Sciatic nerve (tissue), 2 donors: ENCODE measurements at places on chromosomes 11 and 22.
A peak's percentile ranks its signal among the peaks of the same experiment; 100 is the strongest.

DNA sequence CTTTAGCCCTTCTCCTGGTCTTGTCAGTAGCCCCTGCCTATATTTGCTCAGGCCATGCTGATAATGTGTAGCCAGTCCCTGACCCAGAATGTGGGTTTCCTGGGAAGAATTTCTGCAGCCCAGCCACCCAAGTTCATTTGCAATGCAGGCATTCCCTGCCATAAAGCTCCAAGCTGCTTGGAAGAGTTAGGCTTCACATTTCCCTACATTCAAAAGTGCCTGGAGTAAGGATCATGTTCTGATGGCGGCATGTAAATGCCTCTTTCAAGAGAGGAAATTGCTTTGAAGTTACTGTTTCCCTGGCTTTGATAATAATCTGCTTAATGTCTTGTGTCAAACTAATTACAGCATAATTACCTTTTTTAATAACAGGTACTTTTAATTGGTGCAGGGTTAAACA is 266.1 kb downstream of the MIAT start:
- DNase-seq: no peak

DNA sequence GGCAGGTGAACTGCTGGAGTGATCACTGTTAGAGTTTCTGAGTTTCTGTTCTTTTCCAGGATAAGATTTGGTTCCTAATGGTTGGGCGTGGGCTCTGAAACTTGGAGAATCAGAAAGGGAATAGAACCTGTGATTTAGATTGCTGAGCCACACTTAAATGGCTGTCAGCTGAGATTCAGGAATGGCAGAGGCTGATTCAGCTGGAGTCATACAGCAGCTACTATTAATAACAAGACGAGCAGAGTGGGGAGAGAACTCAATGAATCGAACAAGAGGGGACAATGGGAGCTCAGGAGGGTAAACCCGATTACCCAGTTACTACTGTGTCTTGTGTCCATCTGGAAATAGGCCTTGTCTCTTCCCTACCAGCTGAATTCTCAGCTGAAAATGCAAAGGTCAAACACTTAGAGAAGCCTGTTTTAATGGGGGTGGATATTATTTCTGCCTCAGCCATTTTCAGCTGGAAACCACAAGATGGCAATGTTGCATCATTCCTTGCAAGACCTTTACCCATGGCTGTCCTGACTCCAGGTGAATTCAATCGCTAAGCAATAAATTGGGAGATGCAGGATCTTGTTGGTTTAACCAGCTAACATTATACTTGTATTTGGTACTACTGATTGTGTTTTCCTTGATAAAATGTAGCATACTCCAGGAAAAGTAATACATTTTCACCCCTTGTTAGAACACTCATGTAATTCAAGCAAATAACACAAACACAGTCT is 104.5 kb upstream of the RAG2 start:
- no peak for DNase-seq

GRCh38 chr11:67522338-67522737 is 908 bp downstream of the CABP2 start:
- no peak for DNase-seq

DNA sequence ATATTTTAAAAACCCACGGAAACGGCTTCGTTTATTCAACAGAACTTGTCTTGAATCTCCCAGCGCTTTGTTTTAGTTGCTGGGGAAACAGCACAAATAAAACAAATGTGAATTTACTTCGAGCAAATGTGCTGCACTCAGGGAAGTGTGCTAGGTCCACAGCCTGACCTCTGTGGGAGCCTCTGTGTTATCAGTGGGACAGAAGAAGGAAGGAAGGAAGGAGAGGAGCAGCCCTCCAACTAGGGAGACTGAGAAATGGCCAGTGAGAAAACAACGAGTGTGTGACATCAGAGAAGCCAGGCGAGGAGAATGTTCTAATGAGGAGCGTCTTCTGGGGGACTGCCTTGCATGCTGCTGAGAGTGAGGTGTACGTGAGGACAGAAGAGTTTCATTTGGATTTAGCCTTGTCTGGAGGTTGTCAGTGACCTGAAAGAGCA is 42.7 kb downstream of the PPP6R3 start:
- DNase-seq: no peak

- no peak for DNase-seq
Measured at GRCh38 chr22:40791241-40791640, 27.9 kb downstream of the SLC25A17 start.

DNA sequence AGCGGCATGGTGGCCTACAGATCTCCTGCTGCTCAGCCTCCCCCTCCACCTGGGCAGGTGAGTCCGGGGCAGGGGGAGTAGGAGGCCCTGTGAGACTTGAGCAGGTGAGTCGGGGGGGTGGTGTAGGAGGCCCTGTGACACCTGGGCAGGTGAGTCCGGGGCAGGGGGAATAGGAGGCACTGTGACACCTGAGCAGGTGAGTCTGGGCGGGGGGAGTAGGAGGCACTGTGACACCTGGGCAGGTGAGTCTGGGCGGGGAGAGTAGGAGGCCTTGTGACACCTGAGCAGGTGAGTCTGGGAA is 299.3 kb downstream of the BRD1 start:
- no peak for DNase-seq

- no peak for DNase-seq
Measured at GRCh38 chr11:36775130-36775529, 177.1 kb upstream of the RAG2 start.

DNA sequence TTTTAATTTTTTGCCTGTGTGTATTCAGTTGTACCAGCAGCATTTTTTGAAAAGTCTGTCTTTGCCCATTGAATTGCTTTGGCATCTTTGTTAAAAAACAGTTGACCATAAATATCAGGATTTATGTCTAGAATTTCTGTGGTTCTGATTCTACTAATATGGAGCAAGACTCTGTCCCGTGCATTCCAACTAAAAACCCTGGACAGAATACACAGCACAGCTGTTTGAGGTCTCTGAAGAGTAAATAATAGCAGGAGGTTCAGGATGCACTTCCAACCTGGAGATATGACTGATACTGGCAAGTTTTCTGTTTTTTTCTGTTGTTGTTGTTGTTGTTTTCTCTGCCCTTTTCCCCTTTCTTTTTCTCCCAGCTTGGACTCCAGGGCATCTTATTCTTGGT is 141.9 kb downstream of the TMEM135 start:
- DNase-seq: no peak

- peak; percentile 82 for DNase-seq
Measured at GRCh38 chr22:28442264-28442710, 237.4 kb downstream of the TTC28 start.

DNA sequence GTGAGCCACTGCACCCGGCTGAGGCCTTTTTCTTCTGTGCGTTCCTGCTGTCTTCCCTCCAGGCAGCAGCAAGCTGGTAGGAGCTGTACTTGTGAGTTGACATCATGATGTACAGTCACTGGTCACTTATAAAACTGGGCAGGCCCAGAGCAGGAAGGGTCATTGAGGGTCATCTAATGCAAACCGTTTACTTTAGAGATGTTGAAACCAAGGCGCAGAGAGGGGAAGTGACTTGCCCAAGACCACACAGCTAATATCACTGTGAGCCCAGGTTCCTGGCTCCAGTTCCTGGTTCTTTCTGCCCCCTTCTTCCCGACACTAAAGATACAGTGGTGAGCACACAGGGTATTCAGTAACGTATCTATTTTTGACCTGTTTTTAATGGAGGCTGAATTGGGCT is 27.3 kb downstream of the PTPRJ start:
- DNase-seq: no peak

DNA sequence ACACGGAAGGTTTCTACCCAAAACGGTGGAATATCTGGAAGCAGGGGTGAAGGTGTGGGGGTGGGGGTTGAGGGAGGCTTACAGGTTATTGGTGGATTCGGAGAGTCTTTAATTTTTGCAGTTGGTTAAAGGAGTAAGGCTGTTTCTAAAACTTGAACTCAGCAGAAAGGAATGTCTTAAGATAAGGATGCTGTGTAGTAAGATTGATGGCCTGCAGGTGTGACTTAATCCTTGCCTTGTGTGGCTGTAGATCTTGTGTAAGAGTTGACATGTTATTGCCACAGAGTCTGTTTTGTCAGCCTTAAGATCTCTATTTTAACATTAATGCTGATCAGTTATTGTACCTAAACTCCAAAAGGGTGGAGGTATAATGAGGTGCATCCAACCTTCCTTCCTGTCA is 16.4 kb upstream of the OR6M1 start:
- no peak for DNase-seq

- no peak for DNase-seq
Measured at GRCh38 chr11:103494491-103494890, 385.3 kb downstream of the DYNC2H1 start.

GRCh38 chr11:86775361-86775760 is 25.0 kb upstream of the PRSS23 start:
- DNase-seq: no peak

DNA sequence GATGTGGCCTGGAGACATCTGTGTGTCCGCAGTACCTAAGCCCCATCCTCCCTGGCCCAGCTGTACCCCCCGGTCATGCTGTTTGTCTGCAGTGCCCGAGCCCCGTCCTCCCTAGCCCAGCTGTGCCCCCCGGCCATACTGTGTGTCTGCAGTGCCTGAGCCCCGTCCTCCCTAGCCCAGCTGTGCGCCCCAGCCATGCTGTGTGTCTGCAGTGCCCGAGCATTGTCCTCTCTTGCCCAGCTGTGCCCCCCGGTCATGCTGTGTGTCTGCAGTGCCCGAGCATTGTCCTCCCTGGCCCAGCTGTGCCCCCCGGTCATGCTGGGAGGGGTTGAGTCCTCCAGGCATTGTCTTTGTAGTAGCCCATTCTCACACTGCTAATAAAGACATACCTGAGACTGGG is 7.6 kb upstream of the ARSA start:
- DNase-seq: no peak

GRCh38 chr22:43826142-43827002 is 14.3 kb upstream of the EFCAB6 start:
- DNase-seq: peak; percentile 52

DNA sequence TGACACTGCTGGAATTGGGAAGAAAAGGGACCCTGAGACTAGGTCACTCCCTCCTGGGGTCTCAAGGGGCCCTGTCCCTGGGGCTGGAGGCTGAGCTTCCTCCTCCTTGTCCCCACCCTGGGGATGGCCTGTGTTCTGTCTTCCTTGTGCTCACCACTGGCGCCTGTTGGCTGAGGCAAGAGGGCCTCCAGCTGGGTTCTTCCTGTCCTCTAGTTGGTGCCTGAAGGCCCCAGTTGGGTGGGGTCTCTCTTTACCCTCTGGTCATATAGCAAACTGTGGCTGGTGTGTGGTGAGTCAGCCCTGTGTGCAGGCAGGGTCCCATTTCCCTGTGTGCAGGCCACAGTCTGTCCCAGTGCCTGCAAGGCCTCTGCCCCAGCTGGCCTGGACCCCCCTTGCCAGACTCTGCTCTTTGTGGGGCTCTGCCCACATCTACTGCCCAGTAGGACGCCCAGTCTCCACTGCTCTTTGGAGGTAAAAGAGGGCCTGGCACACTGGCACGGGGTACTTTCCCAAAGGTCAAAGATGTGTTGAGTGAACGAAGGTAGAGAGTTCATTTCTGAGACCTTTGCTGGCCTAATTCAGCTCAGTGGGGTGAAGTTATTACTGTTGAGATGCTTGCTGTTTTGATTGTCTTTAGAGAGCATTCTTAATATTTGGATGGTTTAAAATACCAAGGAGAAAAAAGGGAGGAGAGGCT is 55.1 kb upstream of the CLDN5 start:
- no peak for DNase-seq

- no peak for DNase-seq
Measured at GRCh38 chr11:106133529-106133928, 56.1 kb downstream of the AASDHPPT start.

DNA sequence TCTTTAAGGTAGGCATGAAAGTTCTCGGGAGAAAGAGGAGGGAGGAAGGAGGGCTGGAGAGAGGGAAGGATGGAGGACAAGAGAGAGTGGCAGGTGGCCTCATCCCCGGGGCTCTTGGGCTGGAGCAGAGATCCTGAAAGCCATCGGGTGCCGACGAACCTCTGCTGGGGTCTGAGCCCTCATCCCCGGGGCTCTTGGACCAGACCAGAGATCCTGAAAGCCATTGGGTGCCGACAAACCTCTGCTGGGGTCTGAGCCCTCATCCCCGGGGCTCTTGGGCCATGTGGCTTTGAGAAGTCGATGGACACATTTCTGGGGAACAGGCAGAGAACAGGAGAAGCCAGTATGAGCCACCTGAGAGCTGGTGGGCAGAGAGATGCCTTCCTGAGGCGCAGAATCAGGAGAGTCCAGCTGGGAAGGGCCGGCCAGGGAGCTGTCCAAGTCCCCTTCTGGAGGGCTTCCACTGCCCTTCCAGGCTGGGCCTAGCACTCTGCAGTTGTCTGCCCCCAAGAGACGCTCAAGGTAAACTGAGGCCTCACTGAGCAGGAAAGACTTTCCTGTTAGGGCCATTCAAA is 1398.1 kb downstream of the BRD1 start:
- DNase-seq: no peak

- DNase-seq: peak; percentile 65
Measured at GRCh38 chr11:67266449-67267187, at the start of gene GRK2. GRK2 (plus strand) TSS chr11:67266473; CDS start chr11:67266700, 227 bp downstream.

- DNase-seq: peak; percentile 45
Measured at GRCh38 chr11:2276280-2277007, 6.1 kb upstream of the ASCL2 start.

DNA sequence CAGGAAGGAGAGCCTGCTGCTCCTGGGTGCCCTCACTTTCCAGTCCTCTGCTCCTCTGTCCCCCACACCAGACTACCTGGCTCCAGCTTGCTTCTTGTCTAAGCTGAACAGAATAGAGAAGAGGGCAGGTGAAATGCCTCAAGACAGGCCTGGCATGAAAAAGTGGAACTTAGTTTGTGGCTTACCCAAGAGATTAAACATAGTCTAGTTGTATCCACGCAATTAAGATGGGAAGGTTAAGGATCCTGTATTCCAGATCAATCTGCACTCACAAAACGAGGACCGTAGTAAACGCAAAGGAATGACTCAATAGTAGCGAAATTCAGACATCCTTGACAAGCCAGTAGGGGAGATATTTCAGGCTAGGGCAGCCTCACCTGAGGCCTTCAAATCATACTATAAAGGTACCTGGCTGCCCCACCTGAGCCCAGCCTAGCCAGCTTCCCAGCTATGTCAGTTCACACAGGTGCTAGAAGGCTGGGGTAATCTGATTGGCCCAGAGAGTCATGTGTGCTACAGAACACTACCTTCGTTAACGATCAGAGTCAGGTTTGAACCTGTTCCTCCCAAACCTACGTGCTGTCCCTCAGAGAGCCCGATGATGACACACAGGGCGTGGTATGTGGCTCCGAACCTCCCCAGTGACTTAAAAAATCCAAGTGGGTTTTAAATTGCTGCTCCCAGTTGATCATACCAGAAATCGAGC is 46.5 kb downstream of the AHNAK start:
- DNase-seq: no peak
